H9 (cell line): ENCODE measurements at places on chromosomes 7 and 10. TPM values are rescaled to one million over a fixed set of nuclear protein-coding genes. Genes with fewer than 3 reads are reported as not detected.

GRCh38 chr10:30002426-30003266 lies 56.7 kb downstream of the JCAD start:
- DNase-seq, result peak; percentile 92

DNA sequence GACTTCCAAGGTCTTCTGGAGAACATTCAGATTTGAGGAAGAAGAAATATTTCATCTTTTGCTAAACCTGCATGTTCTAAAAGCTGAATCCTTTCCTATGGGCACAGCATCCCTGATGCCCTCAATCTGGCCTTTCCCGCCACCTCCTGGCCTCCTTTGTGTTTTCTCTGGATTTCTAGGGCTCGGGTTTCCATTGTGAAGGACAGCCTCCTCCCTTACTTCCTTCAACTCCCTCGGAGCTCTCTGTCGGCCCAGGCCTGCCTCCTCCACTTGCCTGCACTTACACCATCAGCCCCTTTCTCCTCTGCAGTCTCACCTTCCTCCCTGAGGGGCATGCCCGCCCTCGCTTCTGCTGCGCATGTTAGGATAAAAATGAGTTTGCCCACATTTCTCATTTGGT lies 75.4 kb downstream of the WIPF3 start:
- DNase-seq, result peak; percentile 83

GRCh38 chr10:4656576-4657194 lies 169.3 kb upstream of the AKR1E2 start:
- DNase-seq, result peak; percentile 42

ARL5B gene
- 33.9 and 34.4 TPM in 2 replicates for total RNA-seq

DNA sequence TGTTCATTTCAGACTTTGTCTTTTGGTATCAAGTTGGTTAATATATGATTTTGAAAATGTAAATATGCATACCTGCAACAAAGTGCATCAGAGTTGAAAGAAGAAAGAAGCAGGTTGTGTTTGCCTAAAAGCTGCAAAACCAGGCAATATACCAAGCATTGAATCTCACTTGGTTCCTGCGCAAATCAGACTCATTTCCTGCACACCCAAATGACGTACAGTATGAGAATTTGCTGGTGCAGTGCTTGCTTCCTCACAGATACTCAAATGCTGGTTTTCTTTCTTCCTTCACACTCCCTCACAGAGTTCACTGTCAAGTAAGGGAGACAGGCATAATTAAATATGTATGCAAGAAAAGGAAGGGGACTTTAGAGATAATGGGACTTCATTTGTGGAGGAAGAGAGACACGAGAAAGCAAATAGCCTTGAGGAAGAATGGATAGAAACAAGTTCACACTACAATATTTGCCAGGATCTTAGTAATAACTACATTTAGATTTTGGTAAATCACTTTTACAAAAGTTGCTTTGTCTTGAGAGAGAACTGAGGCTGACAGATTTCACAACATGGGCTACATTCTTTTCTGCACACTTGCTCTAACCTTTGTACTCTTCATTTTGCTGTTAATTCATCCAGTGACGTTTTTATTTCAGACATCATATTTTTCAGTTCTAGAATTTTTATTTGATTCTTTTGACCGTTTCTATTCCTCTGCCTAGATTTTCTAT lies 56.9 kb upstream of the AOAH start:
- no peak for DNase-seq

- no peak for DNase-seq
Observed at GRCh38 chr10:18282094-18282493, 141.9 kb downstream of the CACNB2 start.
